Naive thymus-derived CD8-positive, alpha-beta T cell (primary cell): ENCODE measurements at places on chromosomes 1 and 21.

- DNase-seq = no peak
Measured at GRCh38 chr1:19909392-19909791, 14.0 kb downstream of the PLA2G2E start.

DNA sequence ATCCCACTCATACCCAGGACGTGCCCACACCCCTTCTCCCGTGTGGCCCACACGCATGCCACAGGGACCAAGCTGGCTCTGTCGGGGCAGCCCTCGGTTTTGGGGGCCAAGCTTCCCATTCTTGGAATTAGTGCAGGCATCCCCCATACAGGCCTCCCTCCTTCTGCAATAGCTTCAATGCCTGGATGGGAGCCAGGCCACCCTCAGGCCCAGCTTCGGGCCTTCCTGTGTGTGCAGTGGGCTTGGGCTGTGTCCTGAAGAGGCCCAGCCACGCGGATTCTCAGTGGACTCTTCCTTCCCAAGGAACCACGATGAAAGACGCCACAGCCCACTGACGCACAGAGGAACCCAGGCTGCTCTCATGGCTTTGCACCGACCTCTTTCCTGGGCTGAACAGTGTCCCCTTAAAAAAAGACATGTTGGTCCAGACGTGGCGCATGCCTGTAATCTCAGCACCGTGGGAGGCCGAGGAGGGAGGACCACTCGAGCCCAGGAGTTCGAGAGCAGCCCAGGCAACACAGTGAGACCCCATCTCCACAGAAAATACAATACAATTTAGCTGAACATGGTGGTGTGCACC is 3.4 kb downstream of the KRTAP10-11 start:
- no peak for DNase-seq

DNA sequence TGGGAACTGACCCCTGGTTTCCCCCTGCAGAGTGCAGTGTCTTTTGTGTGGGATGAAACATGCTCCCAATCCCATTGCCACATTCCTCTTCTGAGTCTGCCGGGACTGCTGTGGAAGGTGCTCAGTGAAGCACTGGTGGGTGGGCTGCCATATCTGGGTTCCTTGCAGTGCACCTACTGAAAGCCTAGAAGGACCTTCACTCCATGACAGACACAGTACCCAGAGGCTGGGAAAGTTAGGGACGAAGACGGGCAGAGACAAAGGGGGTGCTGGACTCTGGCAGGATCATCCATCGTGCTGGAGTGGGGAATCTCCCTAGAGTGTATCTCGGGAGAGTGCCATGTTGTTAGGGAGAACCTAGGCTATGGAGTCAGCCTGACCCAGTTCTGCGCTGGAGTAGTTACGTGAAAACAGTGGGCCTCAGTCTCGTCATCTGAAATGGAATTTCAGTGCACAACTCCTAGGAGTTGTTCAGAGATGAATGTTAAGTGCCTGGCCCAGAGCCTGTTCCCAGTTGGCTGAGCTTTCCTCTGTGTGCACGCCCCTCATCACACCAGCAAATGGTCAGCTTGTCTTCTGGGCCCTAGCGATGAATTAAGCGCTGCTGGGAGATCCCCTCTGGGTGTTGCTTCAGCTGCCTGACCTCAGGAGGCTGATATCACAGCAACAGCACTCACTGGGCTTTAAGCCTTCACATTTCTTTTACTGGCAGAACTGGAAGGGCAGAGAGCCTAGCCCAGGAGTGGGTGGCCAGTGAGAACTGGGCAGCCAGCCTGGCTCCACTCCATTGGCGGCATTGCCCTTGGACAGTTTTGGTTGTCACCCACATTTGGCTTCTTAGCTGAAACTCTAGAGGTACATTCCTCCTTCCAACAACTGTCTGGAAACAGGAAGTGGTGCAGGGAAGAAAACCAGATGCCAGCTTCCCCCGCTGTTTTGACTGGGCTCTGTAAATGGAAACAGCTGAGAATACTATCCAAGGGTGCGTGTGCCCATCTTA is 479.8 kb upstream of the VAMP3 start:
- DNase-seq = no peak

DNA sequence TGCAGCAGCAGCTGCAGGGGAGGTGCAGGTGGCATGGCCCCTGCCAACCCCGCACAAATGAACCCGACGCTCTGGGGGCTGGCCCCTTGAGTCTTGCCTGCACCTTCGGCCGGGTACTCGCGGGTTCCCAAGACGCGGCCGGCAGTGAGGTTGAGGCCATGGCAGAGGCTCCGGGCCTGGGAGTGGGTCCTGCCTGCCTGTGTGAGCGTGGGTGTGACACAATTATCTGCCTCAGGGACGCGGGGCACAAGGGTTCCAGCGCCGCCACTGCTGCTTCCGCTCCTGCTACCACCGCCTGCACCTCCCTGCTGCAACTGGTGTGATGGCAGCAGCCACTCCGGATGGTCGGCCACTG is 20.9 kb upstream of the TGFB2 start:
- DNase-seq = no peak

- no peak for DNase-seq
Measured at GRCh38 chr1:225481738-225482137, 53.9 kb upstream of the LBR start.

DNA sequence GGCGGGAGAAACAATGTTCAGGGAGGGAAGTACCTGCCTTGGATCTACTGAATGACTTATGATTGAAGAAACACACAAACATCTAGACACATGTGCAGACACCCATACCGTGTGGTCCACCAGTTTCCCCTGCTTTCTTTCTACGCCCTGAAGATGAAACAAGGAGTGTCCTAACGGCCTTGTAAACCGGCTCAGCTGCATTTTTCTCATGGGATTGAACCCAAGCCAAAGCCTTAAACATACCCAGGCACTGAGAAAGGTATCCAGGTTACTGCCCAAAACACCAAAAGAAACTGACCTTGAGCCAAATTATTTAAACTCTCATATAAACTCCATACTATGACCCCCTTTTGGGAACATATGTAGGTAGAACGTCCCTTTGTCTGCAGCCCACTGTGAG is 630.0 kb upstream of the RGS18 start:
- DNase-seq = no peak

- DNase-seq = no peak
Measured at GRCh38 chr1:202837746-202838262, 27.1 kb downstream of the PCAT6 start.

DNA sequence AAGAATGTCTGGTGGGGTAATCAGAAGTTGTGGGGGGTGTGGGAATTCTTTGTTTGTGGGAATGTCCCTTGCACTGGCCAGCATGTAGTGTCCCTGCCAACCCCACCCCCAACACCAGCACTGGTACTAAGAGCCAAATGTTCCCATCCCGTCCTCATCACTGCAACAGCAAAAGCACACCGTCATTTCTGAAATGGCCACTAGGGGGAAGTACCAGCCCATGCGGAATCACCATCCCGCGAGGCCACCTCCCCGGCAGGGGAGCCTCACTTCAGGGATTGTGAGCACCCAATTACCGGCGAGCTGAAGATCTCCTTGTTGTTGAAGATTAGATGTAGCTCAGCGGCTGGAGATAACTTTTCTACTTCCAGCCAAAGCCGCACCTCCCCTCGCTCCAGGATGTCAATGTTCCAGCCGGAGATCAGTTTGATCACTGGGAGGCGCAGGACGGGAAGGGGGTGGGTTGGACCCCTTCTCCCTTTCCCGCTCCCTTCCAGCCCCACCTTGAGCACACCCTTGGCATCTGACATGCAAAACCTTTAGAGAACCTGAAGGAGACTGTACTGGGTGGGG is 41.0 kb downstream of the MYOM3 start:
- DNase-seq = peak; percentile 60

DNA sequence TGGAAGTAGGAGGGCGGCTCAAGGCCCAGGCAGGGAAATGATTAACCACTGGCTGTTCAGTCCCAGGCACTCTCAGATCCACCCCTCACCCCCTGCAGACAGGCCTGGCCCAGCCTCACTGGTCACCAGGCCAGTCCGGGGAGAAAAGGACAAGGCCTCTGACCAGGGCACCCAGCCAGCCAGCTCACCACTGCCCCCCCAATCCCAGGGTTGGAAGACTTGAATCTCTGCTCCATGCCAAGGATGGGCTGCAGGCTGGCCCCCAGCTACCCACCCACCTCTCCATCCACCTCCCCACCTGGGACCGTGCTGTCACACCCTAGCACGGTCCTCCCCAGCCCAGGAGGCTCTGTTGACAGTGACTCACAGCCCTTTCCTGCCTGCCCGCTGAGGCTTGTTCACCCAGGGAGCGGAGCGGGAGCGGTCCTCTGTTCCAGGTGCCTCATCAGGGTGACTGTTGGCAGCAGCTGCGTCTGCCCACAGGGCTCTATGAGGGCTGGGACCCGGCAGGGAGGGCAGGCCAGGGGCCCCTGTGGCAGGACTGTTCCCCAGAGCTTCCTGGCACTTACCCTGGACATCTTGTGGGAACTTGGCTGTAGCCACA is 2.2 kb downstream of the LAD1 start:
- DNase-seq = no peak

- DNase-seq = no peak
Measured at GRCh38 chr21:33690874-33691273, 48.6 kb downstream of the ITSN1 start.

DNA sequence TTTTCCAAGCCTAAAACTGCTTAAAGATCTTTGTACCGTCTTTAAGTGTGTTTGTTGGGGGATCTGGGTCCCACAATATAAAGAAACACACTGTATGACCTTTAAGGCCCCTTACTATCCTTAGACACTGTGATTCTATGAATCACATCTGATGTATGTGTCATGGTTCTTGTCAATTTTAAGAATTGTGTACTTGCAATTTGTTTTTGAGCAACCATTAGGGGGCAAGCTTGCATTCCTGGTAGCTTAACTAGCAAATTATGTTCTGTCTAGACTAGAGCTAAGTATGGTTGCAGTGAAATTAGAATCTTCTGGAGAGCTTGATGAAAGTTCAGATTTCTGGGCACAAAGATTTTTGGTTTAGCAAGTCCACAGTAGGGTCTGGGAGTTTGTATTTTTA is 219.5 kb downstream of the TPR start:
- no peak for DNase-seq

DNA sequence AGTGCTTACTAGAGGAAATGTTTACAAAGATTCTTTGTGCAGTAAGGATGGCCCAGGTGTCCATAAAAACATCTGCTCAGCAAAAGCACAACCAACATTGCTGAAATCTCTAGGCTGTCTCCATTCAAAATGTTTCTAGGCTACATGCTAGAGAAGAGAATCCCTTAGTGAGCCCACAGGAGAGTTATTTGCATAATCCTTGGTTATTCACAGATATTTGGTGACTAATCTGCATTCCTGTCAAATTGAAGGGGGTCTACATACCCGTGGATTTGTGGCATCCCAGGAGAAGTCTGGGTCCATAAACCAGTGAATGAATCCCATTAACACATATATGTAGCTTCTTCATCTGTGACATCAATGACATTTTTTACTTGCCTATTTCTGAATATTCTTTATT is 261.3 kb upstream of the ESRRG start:
- no peak for DNase-seq

DNA sequence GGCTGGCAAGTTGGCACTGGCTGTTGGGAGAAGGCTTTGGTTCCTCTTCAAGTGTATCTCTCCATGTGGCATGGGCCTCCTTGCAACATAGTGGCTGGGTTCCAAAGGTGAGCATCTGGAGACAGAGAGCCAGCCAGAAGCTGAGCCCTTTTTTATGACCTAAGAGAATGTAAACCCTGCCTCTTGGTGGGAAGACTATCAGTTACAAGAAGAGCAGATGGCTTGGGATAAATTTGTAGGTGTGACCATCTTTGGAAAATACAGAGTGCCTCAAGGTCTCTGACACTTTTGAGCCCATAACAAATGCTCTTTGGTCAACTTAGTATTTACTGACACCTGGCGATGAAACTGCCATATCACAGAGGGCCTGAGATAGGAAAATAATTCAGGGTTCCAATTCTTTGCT is 31.4 kb upstream of the PRELP start:
- DNase-seq = no peak

DNA sequence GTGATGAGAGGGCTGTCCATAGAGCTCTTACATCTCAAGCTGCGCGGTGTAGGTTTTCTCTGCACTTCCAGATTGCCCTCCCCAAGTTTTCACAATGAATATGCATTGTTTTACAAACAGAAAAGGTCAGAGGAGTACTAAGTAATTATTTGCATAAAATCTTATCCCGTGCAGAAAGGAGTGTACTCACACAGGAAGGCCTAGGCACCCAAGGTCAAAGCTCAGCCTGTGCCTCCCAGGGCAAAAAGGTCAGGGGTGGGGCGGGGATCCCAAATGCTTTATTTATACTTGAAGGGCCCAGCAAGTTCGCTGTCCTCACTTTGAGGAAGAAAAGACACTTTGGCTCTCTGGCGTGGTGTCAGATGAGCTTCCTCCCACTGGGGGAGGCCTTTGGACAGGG is 10.3 kb upstream of the KCNE1 start:
- DNase-seq = no peak

DNA sequence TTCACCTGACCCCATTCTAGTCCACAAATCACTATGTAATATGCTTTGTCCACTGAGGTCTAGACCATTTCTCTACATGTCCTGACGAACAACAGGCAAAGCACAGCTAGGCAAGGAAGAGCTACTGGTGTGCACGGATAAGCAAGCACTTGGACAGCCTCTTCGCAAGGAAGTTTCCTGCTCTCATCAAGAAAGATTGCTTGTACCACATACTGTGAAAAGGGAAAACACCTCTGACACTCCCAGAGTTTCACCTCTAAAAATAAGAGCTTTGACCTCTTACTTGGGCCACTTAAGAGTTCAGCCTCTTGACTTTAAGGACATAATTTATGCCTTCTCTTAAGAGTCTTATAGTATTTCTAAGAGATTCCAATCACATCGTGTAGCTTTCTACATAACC is 36.0 kb upstream of the LPAR3 start:
- no peak for DNase-seq

- DNase-seq = no peak
Measured at GRCh38 chr1:61426885-61427284, 298.1 kb downstream of the TM2D1 start.

DNA sequence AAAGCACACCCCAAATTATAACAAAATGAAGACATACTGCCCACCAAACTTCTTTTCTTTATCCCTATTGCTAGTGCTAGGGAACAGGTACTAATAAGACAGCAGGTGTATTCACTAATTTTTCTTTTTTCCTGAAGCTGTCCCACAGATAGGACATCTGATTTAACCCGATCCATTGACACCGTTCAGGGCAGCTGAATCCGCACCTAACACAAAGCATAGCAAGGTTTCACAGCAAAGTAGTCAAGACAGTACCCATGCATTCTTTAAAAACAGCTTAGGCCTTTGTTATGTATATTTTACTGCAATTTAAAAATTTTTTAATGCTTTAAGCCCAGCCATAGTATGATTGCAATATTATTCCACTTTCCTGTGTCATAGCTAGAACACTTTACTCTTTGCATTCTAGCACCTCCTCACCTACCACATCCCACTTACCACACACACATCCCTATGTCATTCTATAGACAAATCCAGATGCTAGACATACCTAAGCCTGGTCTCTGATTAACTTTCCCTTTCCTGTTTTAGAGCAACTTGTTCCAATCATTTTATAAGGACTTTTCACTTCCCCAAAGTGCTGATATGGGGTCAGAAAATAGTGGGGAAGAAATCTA is 40.4 kb downstream of the GATAD2B start:
- DNase-seq = no peak

DNA sequence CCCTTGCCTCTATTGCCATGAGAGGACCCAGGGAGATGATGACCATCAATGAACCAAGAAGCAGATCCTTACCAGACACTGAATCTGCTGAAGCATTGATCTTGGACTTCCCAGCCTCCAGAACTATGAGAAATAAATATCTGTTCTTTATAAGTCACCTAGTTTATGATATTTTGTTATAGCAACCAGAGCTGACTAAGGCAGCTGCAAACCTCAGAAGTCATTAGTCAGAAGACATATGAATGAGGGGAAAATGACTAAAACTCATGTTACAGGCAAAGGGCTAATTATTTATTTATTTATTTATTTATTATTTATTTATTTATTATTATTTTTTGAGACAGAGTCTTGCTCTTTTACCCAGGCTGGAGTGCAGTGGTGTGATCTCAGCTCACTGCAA is 321.1 kb downstream of the TGFB2 start:
- DNase-seq = no peak
